CD4-positive, alpha-beta T cell treated with Interleukin-10 for 1 hour (primary cell): ENCODE measurements at places on chromosomes 6 and 20.

GRCh38 chr6:48476257-48476656, 365.3 kb upstream of the PTCHD4 start:
- DNase-seq, result no peak

- no peak for DNase-seq
Measured at GRCh38 chr6:164377348-164377918, 932.0 kb downstream of the C6orf118 start.

DNA sequence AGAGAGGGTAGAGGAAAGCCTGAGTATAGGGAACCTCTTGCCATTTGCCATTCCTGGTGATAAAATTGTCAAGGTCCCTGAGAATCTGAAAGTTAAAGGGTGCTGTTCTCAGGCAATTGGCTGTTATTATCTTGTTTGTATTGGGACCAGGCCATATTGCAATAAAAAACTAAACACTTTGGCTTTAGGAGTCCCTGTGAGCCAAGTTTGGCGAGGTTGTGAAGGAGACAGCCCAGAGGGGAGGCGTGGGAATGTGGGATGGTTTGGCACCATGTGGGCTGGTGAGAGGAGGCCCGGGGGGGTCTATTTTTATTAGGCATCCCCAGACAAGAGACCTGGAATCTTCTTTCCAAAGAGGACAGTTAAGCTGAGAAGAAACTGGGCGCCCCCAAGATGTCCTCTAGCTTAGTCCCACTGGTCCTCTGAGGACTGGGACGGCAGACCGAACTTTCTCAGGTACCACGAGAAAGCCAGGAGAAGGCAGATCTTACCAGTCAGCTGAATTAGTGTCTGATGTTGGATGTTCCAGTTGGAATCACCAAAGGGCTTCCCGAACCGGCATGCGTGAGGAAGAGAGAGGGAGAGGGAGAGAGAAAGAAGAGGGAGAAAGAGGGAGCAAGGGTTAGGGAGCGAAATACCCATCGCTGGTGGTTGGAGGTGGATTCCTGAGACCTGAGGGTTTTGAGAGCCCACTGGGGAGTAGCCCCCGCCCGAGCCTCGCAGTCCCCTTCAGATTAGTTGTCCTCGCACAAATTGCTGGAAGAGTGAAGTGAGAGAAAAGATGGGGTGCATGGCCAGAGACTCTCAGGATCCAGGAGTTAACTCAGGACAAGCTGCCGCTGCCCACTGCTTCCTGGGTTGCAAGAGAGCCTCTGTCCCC, 24.4 kb downstream of the DYNLT1 start:
- no peak for DNase-seq

DNA sequence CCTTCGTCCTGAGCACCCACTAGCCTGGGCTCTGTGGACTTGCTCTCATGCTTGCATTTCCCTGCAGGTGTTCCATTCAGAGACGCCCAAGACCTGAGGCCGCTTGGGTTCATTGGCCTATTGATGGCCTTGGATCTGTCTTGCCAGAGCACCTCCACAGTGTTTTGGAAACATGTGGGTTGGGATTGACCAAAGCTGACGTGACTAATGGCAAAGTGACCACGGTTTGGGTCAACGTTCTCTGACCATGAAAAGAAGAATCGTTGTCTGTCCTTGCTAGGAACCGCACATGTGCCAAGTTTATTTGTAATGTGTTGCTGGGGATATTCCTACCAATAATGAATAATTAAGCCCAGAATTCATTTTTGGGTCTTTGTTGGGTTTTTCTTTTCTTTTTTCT, 29.8 kb upstream of the BMP6 start:
- DNase-seq, result no peak

DNA sequence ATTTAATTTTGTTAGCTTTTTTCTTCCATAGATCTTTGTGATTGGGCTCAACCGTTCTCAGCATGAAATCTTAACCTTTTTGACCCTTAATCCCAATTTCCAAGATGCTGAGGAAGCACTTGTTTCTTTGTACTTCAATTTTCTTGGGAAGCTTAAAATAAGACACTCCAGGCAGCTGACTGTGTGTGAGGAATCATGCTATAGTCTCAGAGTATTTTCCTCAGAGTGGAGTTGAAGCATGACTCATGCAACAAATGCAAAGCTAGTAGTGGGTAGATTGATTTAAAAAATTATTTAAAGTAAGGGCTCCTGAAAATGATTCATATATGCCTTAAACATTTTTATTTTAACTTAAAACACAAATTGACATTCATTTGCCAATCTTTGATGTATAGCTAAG, 168.7 kb downstream of the BTBD3 start:
- no peak for DNase-seq

DNA sequence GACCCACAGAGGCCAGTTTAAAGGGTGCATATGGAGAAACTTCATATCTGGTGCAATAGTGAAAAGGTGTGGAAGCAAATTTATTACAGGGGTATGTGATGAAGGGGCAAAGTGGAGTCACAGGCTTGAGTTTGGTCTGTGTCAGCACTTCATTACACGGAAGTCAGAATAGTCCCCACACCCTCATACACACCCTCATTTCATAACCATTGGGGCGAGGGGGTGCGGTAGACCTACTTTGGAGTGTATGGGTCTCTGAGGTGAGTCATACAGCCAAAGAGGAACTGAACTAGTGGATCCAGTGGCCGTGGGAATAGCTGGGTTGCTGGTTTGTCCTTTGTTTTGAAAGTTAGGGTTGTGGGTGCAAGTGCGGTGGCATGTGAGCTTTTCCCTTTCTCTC, 3.3 kb downstream of the TM9SF4 start:
- DNase-seq, result peak; percentile 25

DNA sequence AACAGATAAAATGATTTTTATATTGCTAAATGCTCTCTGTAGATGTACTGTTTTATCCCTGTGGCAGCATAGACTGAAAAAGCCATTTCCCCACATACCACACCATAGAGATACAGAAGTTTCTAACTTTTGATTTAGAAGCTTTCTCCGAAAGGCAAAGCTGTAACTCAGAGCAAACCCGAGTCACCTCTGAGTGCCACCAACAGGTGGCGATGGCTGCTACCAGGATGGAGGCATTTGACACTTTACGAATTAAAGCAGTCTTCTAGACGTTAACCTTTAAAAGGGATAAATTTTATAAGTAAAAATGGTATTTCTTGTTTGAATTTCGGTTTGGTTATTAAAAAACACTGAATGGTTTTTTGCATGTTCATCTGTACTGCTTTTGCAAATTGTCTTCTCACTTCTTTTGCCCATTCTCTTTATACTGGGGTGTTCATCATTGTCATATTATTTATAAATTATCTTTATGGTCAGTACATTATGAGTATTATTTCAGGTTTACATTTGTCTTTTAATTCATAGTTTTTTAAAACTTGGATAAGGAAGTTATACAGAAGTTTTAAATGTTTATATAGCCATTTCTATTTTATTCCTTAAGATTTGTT, 201.0 kb upstream of the CEP162 start:
- DNase-seq, result no peak

GRCh38 chr6:1538810-1539478, 70.8 kb upstream of the FOXC1 start:
- DNase-seq, result no peak

DNA sequence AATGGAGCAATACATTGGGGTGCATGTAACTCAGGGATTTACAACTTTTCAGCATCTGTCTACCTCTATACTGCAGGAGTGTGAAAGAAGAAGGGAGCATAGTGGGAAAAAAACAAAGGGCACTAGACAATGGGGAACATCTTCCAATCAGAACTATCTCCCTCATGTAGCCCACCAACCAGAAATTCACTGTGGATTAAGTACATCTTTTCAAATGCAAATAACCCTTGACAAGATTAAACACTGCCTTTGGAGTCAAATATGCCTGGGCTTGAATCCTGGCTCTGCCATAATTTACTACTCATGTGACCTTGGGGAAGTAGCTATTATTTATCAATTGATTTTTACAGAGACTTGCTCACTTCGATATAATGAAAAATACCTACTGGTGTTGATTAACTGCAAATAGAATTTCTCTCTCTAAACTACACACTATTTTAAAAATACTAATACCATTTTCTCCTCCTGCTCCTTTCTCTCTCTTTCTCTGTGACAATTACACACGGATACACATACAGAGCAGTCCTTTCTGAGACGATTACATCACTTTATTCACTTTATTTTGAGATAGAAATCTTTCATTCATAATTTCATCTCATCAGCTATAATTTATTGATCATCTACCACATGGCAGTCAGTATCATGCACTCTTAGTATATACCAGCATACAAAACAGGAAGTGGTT, 783.7 kb downstream of the FRK start:
- no peak for DNase-seq

- DNase-seq, result no peak
Measured at GRCh38 chr20:18284805-18285533, 3.4 kb upstream of the ZNF133 start.

- DNase-seq, result no peak
Measured at GRCh38 chr6:15439410-15440025, 193.6 kb downstream of the JARID2 start.

GRCh38 chr20:32449057-32449889, 91.1 kb downstream of the ASXL1 start:
- no peak for DNase-seq

DNA sequence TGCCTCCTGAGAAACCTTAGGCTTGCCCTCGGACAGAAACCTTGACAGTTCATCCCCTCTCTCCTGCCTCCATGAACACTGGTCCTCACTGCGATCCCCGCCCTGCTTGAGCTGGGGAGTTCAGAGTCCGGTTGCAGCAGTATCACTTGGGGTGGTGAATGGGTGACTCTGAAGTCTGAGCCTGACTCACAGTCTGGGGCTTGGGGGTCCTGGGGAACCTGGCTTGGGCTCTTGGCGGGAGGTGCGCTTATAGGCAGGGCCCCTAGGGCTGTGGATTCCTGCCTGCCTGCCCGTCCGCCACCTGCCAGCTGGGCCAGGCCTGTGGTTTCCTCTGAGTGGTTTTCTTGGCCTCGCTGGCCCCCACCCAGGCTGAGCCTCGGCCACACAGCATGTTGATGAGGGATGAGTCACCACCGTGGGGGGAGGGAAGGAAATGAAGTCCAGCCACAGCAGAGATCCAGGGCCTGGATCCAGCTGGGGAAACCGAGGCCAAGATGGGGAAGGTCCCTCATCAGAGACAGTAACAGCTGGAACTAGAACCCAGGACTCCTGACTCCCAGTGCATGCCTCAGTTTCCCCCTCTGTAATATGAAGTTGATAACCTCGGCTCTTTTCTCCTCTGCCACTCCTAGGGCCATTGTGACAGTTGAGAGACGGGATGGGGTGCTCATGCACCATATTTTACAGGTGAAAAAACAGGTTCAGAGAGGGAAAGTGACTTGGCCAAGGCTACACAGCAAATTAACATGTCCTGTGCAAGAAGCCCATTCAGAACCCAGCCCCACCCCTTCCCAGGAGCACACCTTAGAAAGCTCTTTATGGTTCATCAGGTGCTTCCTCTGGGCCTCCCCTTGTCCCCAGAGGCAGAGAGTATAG, 9.2 kb downstream of the FOXS1 start:
- peak; percentile 39 for DNase-seq

DNA sequence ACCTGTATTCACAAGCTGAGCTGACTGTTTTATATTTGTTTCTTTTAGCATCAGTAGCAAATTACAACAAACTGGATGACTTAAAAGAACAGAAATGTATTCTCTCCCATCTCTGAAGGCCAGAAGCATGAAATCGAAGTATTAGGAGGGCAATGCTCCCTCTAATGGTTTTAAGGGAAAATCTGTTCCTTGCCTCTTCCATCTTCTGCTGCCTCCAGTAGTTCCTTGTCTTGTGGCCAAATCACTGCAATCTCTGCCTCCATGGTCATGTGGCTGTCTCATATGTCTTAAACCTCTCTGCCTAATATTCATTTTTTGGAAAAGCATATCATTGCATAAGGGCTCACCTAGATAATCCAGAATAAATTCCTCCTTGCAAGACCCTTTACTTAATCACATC, 25.2 kb upstream of the ASCC3 start:
- DNase-seq, result no peak

DNA sequence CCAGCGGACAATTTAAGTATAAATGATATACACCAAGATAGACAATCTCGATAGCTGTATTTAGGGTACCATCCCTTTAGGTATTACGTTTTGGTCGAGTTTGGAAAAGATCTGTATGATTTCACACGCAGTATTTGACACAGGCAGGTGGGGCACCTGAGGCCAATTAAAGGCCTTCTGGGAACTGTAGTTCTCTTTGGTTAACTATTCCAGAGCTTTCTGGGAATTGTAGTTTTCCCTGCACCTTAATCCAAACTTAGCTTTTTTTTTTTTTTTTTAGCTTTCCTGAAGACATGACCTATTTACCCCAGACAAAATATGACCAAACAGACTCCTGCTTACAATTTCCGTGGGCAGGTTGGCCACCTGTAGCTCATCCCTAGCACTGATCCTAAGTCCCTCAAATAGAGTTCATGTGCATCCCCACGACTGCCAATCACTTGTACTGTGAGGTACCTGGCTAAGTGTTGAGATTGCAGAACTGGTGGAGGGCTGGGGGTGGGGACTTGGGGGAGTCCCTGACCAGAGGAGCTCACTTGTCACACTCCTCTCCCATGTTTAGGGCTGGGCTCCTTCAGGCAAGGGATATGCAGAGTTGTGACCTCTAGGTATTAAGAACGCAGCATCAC, 999 bp upstream of the EHMT2 start:
- DNase-seq, result peak; percentile 69

GRCh38 chr20:12276011-12276673, 358.4 kb downstream of the BTBD3 start:
- DNase-seq, result no peak

- DNase-seq, result no peak
Measured at GRCh38 chr6:68054756-68055155, 580.3 kb upstream of the ADGRB3 start.

DNA sequence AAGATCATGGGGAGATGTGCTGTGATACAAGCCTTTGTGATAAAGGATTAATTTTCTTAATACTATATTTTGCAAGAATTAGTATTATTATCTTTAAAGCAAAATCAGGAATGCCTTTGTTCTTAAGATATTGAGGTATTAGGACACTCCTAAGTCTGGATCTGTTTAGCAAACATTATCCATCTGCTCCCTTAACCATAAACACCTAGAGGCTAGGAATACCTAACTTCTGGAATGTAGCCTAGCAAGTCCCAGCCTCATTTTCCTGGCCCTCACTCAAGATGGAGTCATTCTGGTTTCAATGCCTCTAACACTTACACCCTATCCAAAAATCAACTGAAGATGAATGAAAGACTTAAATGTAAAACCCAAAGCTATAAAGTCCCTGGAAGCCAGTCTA, 106.3 kb upstream of the GJE1 start:
- no peak for DNase-seq

- DNase-seq, result no peak
Measured at GRCh38 chr6:62672989-62673388, 387.0 kb upstream of the KHDRBS2 start.
